ENCODE measurements at places on chromosomes 4 and X.

GRCh38 chrX:11648705-11649519 lies 16.8 kb downstream of the ARHGAP6 start:
- DNase-seq = no peak
- no peak overlapping the region for H3K27ac ChIP-seq
- no peaks in the 10 kb centered on the region for H3K4me1 ChIP-seq
- H3K27me3 ChIP-seq = no peaks in the 10 kb centered on the region
- H3K4me3 ChIP-seq = no peak overlapping the region
- no peaks in the 10 kb centered on the region for H3K36me3 ChIP-seq

DNA sequence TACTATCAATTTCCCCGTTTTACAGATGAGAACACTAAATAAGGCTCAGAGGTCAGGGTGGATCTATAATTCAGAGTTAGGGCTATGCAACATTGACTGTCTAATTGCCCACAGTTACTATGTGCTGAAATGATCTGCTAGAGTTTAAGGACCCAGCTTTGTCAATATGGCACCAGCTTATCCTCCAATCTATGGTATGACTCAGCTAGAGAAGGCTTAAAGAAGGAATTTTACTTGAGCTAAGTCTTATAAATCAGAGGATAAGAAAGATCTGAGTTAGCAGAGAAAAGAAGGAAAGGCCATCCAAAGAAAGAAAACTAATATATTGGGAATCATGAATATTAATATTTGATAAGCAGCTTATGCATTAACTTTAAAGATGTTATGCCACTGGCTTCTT lies 78.1 kb downstream of the ASB9 start:
- H3K36me3 ChIP-seq = no peaks in the 10 kb centered on the region
- no peaks in the 10 kb centered on the region for H3K4me1 ChIP-seq
- H3K27ac ChIP-seq = no peak overlapping the region
- no peak overlapping the region for H3K4me3 ChIP-seq
- DNase-seq = no peak

DNA sequence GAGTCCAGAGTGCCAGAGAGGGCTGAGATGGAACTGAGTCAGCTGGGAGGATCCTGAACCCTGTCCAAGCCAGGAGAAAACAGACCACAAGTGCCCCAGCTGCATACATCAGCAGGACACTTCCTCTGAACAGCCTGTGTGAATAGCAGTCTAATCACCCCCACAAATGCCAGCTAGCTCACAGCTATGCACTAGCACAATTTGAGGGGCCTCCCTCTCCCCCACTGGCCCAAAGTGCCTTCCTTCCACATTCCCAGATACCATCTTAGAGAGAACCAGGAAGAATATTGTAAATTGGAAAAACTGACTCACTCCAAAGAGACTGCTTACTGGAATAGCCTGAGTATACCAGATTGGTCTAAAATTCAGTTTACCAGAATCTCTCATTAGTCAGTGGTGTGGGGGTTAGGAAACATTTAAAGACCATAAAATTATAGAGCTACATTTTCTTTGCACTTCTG lies 292.6 kb upstream of the KLF3 start:
- no peaks in the 10 kb centered on the region for H3K27me3 ChIP-seq
- peaks cover 16% of the 10 kb centered on the region for H3K4me1 ChIP-seq
- no peaks in the 10 kb centered on the region for H3K36me3 ChIP-seq

DNA sequence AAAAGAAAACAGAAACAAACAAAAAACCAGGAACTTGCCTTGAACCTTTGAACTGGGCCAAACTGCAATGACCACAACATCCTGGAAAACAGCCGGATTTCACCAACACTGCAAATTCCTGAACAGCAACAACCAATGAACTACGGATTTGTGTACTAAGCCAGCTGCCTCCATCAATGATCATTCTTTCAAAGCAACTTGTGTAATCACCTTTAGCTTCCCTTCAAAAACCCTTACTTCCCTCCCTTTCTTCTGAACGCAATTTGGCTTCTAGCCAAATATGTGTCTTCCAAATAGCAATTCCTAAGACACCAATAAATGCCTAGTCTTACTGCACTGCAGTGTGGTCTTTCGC lies 98.5 kb upstream of the FAM47C start:
- no peak overlapping the region for H3K27ac ChIP-seq
- H3K27me3 ChIP-seq = no peaks in the 10 kb centered on the region
- no peak overlapping the region for H3K4me3 ChIP-seq
- no peaks in the 10 kb centered on the region for H3K36me3 ChIP-seq
- H3K4me1 ChIP-seq = no peaks in the 10 kb centered on the region

GRCh38 chrX:73849073-73849472 lies 286.1 kb downstream of the CHIC1 start:
- H3K27me3 ChIP-seq = no peaks in the 10 kb centered on the region
- H3K36me3 ChIP-seq = no peaks in the 10 kb centered on the region
- H3K4me3 ChIP-seq = no peak overlapping the region
- no peaks in the 10 kb centered on the region for H3K4me1 ChIP-seq
- DNase-seq = no peak

GRCh38 chr4:78569306-78569821 lies 17.8 kb downstream of the ANXA3 start:
- no peak overlapping the region for H3K4me3 ChIP-seq
- DNase-seq = no peak
- no peaks in the 10 kb centered on the region for H3K27me3 ChIP-seq
- peaks cover 6% of the 10 kb centered on the region for H3K4me1 ChIP-seq
- H3K27ac ChIP-seq = no peak overlapping the region

DNA sequence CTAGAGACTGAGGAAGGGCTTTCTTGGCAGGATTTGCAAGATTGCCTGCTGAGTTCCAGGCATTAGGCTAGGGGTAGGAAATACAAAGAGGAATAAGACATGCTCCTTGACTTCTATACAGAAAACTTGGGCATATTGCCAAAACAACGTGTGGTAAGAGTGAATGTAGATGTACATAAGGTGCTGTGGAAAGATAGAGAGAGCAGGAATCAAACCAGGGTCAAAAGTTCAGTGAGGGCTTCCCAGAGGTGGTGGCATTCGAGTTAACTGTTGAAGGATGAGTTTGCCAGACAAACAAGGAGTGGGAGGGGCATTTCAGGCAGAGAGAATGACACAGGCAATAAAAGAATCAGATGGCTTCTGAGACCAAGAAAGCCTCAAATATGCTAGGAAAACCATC lies 187.9 kb downstream of the KDR start:
- no peaks in the 10 kb centered on the region for H3K4me1 ChIP-seq
- no peak overlapping the region for H3K27ac ChIP-seq
- no peak overlapping the region for H3K4me3 ChIP-seq
- no peak for DNase-seq
- H3K36me3 ChIP-seq = no peaks in the 10 kb centered on the region
- H3K27me3 ChIP-seq = peaks cover 2% of the 10 kb centered on the region

DNA sequence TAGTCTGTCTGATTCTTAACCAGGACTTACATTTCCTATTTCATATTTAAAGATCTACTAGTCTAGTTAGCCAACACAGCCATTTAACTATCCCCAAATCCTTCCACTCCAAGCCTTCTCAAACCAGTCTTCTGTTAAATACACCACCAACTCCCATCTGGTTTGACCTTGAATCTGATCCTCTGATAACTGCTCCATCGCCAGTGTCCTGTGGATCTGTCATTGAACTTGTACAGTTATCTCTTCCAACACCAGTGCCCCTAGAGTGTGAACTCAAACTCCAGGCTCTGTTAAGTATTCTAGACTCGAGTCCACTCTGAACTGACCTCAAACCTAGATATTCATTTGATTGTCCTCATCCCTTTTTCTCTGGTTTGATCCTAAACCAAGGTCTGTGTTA lies 14.4 kb downstream of the WDR13 start:
- no peak overlapping the region for H3K4me3 ChIP-seq
- H3K27me3 ChIP-seq = no peaks in the 10 kb centered on the region
- DNase-seq = no peak

DNA sequence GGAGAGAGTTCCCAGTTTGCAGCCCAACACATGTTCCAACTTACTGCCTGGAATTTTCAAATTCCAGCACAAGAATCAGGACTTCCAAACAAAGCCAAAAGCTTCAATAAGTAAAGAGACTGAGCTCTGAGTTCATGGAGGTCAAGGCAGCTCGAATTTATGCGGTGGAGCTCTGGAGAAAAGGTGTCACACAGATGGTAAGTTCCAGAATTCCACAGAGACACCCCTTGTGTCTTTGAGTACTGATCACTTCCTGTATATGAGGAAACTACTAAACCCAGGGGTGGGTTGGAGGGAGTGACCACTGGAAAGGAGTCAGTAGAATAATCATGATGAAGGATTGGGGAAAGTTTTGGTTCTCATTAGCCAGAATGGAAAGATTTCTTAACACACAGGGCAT lies 118.5 kb upstream of the GUCY1A1 start:
- DNase-seq = no peak
- no peaks in the 10 kb centered on the region for H3K27me3 ChIP-seq
- no peak overlapping the region for H3K4me3 ChIP-seq
- H3K36me3 ChIP-seq = no peaks in the 10 kb centered on the region
- H3K27ac ChIP-seq = no peak overlapping the region
- peaks cover 8% of the 10 kb centered on the region for H3K4me1 ChIP-seq

- DNase-seq = no peak
- H3K27me3 ChIP-seq = no peaks in the 10 kb centered on the region
- H3K4me3 ChIP-seq = no peak overlapping the region
- H3K36me3 ChIP-seq = no peaks in the 10 kb centered on the region
- H3K4me1 ChIP-seq = no peaks in the 10 kb centered on the region
- H3K27ac ChIP-seq = no peak overlapping the region
Measured at GRCh38 chrX:118468122-118468521, 27.5 kb upstream of the DOCK11 start.

DNA sequence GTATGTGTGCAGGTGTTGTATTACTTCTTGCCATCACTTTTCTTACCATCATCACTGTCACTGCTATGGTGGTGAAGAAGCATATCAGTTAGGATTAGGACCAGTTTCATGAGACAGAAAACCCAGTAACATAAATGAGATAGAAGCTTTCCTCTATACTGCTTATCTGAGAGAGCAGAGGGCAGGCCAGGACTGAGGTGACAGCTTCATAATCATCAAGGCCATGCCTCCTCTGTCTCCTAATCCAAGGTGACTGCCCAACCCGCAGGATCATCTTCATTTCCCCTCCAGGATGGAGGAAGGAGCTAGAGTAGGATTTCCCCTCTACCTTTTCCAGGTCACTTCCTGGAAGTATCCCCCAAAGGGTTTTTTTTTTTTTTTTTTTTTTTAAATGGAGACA lies 35.4 kb downstream of the TMEM131L start:
- H3K36me3 ChIP-seq = no peaks in the 10 kb centered on the region
- peaks cover 18% of the 10 kb centered on the region for H3K4me1 ChIP-seq
- H3K4me3 ChIP-seq = no peak overlapping the region
- no peak overlapping the region for H3K27ac ChIP-seq

DNA sequence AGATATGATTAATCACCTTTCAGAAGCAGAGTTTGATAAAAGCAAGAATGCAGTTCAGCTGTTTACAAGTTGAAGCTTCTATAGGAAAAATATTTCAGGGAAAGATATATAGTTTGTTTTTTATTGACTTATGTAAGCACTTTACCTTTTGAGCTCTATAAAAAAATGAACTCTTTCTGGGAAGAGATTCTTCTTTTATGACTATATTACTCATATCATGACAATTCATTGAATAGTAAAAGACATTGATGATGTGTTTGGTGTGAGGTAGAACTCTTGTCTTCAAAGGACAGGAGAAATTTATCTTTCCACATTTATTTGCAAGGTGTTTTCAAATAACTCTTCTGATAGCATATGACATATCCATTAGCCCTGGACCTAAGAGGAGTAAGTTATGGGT lies 156.6 kb downstream of the SLC4A4 start:
- H3K27ac ChIP-seq = no peak overlapping the region
- H3K27me3 ChIP-seq = no peaks in the 10 kb centered on the region
- H3K4me3 ChIP-seq = no peak overlapping the region
- no peaks in the 10 kb centered on the region for H3K36me3 ChIP-seq
- DNase-seq = no peak
- H3K4me1 ChIP-seq = no peaks in the 10 kb centered on the region

DNA sequence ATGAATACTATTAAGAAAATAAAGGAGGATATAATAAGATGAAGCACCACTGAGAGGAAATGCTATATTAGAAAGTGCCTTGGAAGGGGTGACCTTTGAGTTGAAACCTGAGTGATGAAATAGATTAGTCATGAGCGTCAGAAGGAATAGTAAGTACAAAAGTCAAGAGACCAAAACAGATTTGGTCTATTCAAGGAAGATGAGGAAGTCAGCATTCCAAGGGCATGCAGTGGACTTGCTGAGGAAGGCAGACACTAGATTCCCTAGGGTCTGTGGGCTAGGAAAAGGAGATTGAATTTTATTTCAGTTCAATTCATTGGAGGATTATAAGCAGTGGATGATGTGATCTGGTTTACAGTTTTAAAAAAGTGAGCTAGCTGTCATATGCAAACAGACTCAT lies 73.0 kb upstream of the WDFY3 start:
- no peaks in the 10 kb centered on the region for H3K36me3 ChIP-seq
- H3K27ac ChIP-seq = no peak overlapping the region
- DNase-seq = no peak
- no peak overlapping the region for H3K4me3 ChIP-seq
- no peaks in the 10 kb centered on the region for H3K4me1 ChIP-seq

- H3K27ac ChIP-seq = no peak overlapping the region
- H3K27me3 ChIP-seq = no peaks in the 10 kb centered on the region
- peaks cover 13% of the 10 kb centered on the region for H3K36me3 ChIP-seq
Measured at GRCh38 chr4:128009428-128009827, 44.2 kb downstream of the ABHD18 start.

- H3K27ac ChIP-seq = no peak overlapping the region
- no peaks in the 10 kb centered on the region for H3K27me3 ChIP-seq
- no peak overlapping the region for H3K4me3 ChIP-seq
- no peak for DNase-seq
Measured at GRCh38 chrX:9829308-9830267, 43.4 kb downstream of the SHROOM2 start.

DNA sequence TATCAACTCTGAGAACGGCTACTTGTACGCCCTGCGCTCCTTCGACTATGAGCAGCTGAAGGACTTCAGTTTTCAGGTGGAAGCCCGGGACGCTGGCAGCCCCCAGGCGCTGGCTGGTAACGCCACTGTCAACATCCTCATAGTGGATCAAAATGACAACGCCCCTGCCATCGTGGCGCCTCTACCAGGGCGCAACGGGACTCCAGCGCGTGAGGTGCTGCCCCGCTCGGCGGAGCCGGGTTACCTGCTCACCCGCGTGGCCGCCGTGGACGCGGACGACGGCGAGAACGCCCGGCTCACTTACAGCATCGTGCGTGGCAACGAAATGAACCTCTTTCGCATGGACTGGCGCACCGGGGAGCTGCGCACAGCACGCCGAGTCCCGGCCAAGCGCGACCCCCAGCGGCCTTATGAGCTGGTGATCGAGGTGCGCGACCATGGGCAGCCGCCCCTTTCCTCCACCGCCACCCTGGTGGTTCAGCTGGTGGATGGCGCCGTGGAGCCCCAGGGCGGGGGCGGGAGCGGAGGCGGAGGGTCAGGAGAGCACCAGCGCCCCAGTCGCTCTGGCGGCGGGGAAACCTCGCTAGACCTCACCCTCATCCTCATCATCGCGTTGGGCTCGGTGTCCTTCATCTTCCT lies 2.7 kb downstream of the PCDH10 start:
- H3K4me3 ChIP-seq = peak overlapping the region; percentile 47
- peaks cover 78% of the 10 kb centered on the region for H3K27me3 ChIP-seq
- DNase-seq = peak; percentile 72

DNA sequence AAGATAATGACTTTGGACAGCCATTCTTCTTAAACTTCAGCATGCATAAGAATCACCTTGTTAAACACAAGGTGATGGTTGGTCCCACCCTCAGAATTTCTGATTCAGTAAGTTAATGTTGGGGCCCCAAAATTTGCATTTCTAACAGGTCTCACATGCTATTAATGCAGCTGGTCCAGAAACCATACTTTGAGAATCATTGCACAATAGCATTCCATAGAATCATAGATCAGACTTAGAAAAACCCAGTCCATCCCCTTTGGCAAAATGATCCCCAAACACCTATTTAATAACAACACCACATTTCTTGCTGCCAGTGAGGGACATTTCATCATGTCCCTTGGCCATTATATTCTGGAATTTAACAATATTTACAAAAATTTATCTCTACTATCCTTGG lies 6.2 kb upstream of the MGAT4D start:
- no peak overlapping the region for H3K4me3 ChIP-seq
- H3K4me1 ChIP-seq = no peaks in the 10 kb centered on the region
- DNase-seq = no peak
- H3K27me3 ChIP-seq = peaks cover 28% of the 10 kb centered on the region
